ENCODE measurements at places on chromosomes 12 and 14. TPM values are rescaled to one million over a fixed set of nuclear protein-coding genes. Genes with fewer than 3 reads are reported as not detected.

The NTS gene
- 6.2 TPM for polyA plus RNA-seq

The GPR135 gene
- polyA plus RNA-seq = 4.2 TPM

The PCED1B gene
- 4.1 TPM for polyA plus RNA-seq

The ANAPC7 gene
- polyA plus RNA-seq = 75.2 TPM

The GARIN6 gene
- not detected for polyA plus RNA-seq

The PMCH gene
- 0.39 TPM for polyA plus RNA-seq

The MON2 gene
- polyA plus RNA-seq = 49.5 TPM

The CLEC1B gene
- 1.4 TPM for polyA plus RNA-seq

The RAB5B gene
- polyA plus RNA-seq = 158 TPM

The SYNJ2BP gene
- polyA plus RNA-seq = 45.3 TPM

The TSPAN11 gene
- 5.7 TPM for polyA plus RNA-seq

The SSTR1 gene
- polyA plus RNA-seq = 2.1 TPM

The CLEC2A gene
- not detected for polyA plus RNA-seq

The AMHR2 gene
- 0.26 TPM for polyA plus RNA-seq

The KRT81 gene
- polyA plus RNA-seq = not detected

The COL2A1 gene
- polyA plus RNA-seq = 62.7 TPM

The NELL2 gene
- 19.7 TPM for polyA plus RNA-seq

The DLK1 gene
- polyA plus RNA-seq = 13.9 TPM

The RASAL1 gene
- 8.2 TPM for polyA plus RNA-seq

The PRPH gene
- polyA plus RNA-seq = 0.32 TPM
